ENCODE measurements at places on chromosomes 3 and 15. TPM values are rescaled to one million over a fixed set of nuclear protein-coding genes. Genes with fewer than 3 reads are reported as not detected.

IL5RA gene
- total RNA-seq = not detected

SOX14 gene
- not detected for total RNA-seq

GLT8D1 gene
- 133 TPM for total RNA-seq

DNA sequence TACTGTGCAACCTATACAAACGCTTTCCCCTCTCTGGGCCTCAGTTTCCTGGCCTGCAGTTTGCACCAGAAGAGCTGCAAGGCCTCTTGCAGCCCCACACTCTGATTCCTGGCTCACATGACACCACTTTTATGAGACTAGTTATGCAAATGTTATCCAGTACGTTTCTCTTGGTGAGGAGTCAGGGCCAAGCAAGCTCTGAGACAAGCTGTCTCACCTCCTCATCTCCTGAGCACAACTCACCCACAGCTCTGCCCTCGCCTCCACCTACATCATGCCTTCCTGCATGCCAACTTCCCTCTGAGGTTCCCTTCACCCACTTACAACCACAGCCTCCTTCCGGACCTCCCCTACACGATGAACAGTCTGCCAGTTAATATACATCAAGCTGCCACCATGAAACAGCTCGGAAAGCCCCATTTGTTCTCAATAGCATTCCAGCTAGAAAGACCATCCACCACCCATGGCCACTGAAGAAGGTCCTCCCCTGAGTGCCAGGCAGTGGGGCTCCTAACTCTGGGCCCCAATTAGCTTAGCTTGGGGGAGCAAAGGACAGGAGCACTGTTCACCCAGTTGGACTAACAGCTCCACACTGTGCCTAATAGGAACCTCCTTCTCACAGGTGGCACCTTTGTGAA lies 25.0 kb downstream of the CRYGS start:
- no peak for DNase-seq

DNA sequence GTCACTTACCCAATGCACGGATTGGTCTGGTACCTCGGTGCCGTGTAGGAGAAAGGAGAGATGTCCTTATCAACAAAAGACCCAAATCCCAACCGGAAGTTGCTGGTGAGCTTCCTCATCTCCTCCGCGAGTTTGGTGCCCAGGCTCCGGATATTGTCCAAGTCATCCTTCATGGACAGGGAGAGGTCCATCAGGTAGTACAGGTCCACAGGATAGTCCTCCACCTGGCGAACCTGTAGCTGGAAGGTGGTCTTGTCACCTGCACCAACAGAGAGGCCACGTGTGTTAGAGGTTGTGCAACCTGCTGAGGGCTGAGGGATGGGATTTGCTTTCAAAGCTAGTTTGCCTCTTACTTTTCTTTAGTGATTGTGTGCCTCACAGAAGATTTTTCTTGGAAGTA lies 38.9 kb downstream of the ITGB5 start:
- no peak for DNase-seq

Data from renal cortical epithelial cell (primary cell).